IPS DF 6.9 (cell line): ENCODE measurements at places on chromosomes 2 and 18.

DNA sequence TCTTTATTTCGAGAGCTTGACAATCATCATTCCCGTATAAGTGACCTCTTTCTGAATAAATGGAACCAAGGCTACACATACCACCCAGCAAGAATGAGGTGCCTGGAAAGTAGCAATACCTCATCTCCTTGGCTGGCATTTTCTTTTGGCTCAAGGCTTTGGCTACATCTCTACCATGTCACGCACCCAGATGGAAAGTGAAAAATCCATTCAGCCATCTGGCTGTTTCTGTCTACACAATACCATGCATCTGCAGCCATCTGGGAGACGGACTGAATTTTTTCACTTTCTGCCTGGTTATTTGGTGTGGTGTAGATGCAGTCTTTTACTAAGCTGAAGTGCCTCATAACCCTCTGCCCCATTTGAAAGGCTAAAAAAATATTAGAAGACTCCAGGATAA is 566.9 kb downstream of the BCL11A start:
- H3K27me3 ChIP-seq, result no peaks in the 10 kb centered on the region
- no peak overlapping the region for H3K4me3 ChIP-seq
- peaks cover 2% of the 10 kb centered on the region; the same call in 1 of the 2 replicates for H3K4me1 ChIP-seq
- no peaks in the 10 kb centered on the region for H3K36me3 ChIP-seq

- DNase-seq, result no peak
- H3K27me3 ChIP-seq, result no peaks in the 10 kb centered on the region
- H3K4me3 ChIP-seq, result no peak overlapping the region
- no peaks in the 10 kb centered on the region for H3K36me3 ChIP-seq
Measured at GRCh38 chr2:69017835-69018234, 4.9 kb downstream of the ANTXR1 start.

DNA sequence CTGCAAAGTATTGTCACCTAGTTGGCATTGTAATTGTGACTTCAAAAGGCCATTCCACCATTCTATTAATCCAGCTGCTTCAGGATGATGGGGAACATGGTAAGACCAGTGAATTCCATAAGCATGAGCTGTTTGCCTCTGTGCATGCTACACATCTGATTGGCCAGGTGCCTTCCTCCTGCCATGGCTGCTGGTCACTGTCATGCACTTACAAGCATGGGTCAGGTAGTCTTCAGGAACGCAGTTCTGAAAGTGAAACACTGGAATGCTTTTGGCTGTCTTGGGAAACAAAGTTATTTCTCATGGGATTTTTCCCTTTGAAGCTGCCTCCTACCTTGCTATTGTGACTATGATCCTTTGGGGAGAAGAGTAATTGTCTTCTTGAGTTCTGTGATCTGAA is 267.6 kb downstream of the GBX2 start:
- DNase-seq, result no peak
- no peak overlapping the region for H3K27ac ChIP-seq
- H3K36me3 ChIP-seq, result no peaks in the 10 kb centered on the region
- H3K4me1 ChIP-seq, result no peaks in the 10 kb centered on the region
- no peak overlapping the region for H3K4me3 ChIP-seq

DNA sequence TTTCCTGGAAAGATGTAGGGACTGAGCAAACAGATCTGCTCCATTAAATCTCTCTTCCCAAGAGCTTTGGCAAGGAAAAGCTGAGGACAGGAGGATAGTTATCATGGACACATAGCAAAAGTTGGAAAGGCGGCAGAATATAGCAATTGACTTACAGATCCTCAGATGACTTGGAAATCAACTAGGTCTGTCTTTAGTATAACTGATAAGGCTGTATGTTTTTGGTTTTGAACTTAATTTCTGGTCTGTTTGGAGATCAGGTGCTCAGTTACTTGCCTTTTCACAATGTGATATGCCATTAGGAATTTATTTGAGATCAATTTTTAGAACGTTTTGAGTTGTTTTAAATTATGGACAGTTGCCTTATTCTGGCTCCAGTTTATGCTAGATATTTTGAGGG is 8.0 kb downstream of the RSAD2 start:
- no peak overlapping the region for H3K27ac ChIP-seq
- H3K27me3 ChIP-seq, result no peaks in the 10 kb centered on the region
- no peak for DNase-seq
- no peaks in the 10 kb centered on the region for H3K36me3 ChIP-seq
- no peaks in the 10 kb centered on the region for H3K4me1 ChIP-seq
- H3K4me3 ChIP-seq, result no peak overlapping the region

DNA sequence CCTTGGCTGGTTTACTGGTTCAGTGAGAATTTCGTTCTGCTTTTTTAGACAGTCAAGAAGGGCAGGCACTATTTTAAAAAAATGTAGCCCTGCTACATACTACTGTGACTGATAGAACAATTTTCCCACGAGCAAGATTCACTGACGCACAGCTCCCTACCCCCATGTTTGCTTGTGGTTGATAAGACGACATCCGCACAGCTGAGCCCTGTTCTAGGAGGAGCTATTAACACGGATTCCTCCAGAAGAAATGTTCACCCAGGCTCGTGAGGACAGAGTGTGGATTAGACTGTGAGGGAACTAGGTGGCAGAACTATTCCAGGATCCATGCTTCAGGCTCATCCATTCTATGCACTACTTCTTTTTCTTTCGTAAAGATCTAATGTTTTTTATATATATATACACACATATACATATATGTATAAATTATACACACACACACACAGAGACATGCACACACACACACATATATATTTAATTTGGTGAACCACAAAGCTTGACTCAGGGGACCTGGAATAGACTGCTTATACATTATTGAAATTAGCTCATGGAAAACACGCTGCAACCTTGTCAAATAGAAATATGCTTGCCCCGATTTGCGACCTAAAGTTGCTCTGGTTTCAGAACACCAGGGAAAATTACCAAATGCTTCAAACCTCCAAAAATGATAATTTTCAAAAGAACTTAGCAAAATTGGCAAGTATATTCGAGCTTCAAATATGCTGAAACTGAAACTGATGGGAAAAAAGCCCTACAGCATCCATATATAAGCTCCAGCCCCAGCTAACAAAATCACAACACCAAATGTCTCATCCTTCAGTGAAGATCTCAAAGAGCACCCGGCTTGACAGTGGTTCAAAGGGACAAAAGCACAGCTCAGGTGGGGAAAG is 370.4 kb downstream of the SOCS6 start:
- no peaks in the 10 kb centered on the region for H3K4me1 ChIP-seq
- no peaks in the 10 kb centered on the region for H3K36me3 ChIP-seq
- no peaks in the 10 kb centered on the region for H3K27me3 ChIP-seq
- no peak for DNase-seq

- H3K4me3 ChIP-seq, result no peak overlapping the region
- H3K36me3 ChIP-seq, result no peaks in the 10 kb centered on the region
- H3K4me1 ChIP-seq, result no peaks in the 10 kb centered on the region
- no peak overlapping the region for H3K27ac ChIP-seq
- DNase-seq, result no peak
- no peaks in the 10 kb centered on the region for H3K27me3 ChIP-seq
Measured at GRCh38 chr2:81276595-81276994, 972.0 kb upstream of the LRRTM1 start.
